ENCODE measurements at places on chromosomes 7 and 10.

GRCh38 chr7:134350709-134351108, 34.0 kb upstream of the SLC35B4 start:
- no peak for DNase-seq

- DNase-seq, result no peak
Measured at GRCh38 chr10:131436458-131436857, 124.9 kb upstream of the TCERG1L start.

DNA sequence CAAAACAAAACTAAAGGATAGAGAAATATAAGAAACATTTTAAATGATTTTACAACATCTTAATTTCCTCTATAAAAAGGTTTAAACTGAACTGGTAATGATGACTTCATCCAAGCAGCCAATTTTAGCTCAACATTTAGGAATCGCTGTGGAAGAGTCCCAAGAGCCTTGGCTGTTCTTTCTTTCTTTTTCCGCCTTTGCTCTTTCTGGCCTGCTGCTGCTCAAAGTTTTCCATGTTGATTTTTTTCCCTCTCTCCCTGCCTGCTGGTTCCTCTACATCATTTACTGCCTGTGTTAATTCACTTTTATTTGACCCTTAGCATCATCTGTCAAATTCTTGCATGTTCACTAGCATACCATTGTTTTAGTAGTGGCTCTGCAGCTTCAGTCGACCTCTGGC, 146.9 kb downstream of the EVX1 start:
- DNase-seq, result no peak

DNA sequence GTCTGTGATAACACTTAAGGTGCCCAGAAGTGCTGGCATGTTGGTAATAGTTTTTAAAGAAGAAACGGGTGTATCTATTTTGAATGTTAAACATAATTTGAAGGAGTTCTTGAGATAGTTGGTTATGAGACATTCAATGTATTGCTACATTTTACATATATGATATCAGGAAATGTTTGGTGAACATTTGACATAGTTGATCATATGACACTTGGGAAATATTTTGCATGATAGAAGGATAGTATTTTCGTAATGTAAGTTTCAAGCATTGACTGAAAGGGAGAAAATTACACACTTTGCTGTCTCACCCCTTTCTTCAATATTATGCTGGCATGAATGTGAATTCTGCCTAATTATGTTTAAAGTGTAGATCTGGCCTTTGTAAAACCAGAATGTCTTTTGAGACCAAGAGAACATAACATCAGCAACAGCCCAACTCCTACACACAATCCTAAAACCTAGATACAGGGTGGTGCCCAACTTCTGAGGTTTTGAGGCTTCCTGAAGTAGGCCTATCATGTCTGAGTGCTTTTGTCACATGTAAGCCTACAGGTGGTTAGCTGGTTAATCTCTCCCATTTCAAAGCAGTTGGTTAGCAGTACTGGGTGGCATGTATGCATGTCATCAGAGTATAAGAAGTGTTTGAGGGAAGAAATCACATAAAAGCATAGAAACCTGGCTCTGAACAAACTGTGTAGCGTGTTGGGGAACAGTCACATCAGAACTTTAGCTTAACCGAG, 2.1 kb downstream of the ADD3 start:
- no peak for DNase-seq

- no peak for DNase-seq
Measured at GRCh38 chr7:126856691-126857291, 395.9 kb downstream of the GRM8 start.

DNA sequence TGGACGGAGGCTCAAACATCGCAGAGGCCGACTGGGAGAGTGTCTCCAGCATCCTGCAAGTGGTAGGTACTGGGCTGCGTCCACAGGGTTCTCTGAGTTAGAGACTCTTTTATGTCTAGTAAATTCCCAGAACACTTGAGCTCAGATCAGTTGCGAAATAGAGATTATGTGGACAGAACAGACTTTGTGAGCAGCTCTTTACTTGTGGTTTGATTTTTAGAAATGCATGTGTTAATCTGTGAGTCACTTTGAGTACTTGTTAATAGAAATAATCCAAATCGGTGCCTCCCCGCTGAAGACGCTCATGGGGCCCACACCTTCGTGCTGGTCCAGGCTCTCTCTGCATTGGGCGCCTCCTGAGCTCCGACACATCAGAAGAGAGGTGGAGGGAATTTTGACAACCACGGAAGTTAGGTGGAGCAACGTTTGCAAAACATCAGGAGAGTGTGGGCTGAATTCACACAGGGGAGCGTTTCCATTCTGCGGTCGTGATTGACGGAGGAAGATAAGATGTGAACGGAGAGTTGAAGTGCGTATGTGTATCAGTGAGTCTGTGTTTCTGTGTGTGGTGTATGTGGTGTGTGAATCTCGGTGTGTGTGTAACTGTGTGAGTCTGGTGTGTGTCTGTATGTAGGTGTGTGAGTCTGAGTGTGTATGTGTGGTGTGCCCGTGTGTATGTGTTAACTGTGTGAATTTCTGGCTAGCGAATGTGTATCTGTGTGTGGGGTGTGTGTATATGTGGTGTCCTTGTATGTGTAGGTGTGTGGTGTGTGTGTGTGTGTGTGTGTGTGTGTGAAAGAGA, 32.1 kb downstream of the PFKP start:
- no peak for DNase-seq

- no peak for DNase-seq
Measured at GRCh38 chr7:137343281-137343841, at the start of gene PTN. TSS of gene PTN (minus strand) at chr7:137343733. CDS start at chr7:137254973, 88,760 bp downstream.

- DNase-seq, result no peak
Measured at GRCh38 chr7:135283959-135284638, 50.5 kb downstream of the STRA8 start.

GRCh38 chr7:116588225-116588624, 63.4 kb downstream of the CAV1 start:
- DNase-seq, result no peak

DNA sequence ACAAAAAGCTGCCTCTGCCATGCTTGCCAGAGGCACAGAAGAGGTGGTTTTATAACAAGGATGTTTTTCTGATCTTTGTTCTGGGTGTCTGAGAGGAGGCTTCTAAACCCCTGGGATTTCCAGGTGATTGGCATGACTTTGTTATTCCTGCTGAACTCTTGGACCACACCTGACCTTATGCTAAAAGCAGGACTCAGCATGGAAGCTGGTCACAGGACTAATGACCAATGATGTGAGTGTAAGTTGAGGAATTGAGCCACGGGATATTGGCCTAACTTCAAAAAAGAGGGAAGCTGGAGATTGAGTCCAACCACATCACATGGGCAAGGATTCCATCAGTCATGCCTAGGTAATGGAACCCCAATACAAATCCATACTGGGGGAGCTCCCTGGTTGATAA, 437.9 kb downstream of the POM121L12 start:
- DNase-seq, result no peak

- no peak for DNase-seq
Measured at GRCh38 chr7:18653381-18654155, 158.0 kb downstream of the HDAC9 start.

All from NCI-H187 (cell line).